ENCODE measurements at places on chromosomes 1 and 21.

DNA sequence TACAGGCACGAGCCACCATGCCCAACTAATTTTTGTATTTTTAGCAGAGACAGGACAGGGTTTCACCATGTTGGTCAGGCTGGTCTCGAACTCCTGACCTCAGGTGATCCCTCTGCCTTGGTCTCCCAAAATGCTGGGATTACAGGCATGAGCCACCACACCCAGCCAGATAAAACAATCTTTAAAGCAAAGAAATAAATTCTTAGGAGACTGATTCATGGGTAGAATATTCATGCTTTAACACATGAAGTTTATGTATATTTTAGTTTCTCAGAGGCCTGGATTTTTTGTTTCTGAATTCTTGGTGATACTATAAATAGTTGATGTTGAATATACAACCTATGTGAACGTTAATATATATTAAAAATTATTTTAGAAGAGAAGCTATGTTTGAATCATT is 127.4 kb upstream of the KIAA1614 start:
- no peak for DNase-seq

- DNase-seq: no peak
Measured at GRCh38 chr1:82299056-82299455, 498.3 kb downstream of the ADGRL2 start.

GRCh38 chr1:153583976-153584375 is 18.3 kb upstream of the S100A2 start:
- no peak for DNase-seq

DNA sequence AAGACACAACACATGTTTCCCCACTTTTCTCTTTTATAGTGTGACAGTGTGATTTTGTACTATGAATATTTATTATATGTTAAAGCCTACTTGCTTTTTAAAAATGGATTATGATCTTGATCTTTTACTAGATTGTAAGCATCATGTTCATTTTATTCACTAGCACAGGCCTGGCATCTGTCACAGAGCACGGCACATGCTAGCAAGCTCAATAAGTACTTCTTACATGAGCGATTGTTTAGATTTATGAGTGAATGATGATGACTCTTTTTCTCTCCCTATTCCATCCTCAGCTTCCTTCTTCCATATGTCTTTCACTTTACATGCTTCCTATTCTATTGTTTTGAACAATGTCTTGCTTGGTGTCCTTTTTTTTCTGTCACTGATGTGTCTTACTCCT is 1454.1 kb downstream of the MRPL39 start:
- DNase-seq: no peak

DNA sequence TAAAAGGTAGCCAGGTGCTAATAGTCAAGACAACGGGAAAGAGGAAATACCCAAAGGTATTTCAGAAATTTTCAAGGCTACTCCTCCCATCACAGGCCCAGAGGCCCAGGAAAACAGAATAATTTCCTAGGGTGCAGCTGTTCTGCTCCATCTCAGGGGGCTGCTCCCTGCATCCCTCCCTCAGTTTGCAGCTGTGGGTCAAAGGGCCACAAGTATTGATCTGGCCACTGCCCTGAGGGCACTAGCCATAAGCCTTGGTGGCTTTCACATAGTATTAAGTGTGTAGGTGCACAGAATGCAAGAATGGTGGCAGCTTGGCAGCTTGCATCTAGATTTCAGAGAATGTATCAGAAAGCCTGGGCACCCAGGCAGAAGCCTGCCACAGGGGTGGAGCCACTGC is 179.5 kb downstream of the TTLL7 start:
- DNase-seq: no peak

GRCh38 chr1:109273570-109274288 is 9.2 kb downstream of the PSRC1 start:
- DNase-seq: no peak

DNA sequence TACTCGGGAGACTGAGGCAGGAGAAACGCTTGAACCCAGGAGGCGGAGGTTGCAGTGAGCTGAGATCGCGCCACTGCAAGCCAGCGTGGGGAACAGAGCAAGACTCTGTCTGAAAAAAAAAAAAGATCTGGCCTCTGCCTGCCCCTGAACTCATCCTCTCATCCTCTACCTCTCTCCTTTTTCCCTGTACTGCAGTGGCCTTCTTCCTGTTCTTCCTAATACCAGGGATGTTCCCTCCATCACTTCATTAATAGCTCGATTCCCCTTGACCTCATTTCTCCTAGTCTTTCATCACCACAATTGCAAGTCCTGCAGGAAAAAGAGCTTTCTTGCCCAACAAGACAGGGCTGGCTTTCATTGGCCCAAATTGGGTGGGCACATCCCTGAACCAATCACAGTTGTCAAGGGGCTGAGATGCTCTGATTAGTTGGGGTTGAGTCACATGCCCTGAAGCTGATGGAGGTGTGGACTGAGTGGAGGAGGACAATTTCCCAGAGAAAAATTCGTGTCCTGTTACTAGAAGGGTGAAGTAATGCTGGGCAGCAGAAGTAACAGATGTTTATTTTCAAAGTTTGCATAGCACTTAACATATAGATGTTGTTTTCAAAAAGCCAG is 86.8 kb upstream of the PUM1 start:
- no peak for DNase-seq

- no peak for DNase-seq
Measured at GRCh38 chr1:228835911-228836310, 100.6 kb downstream of the RHOU start.

DNA sequence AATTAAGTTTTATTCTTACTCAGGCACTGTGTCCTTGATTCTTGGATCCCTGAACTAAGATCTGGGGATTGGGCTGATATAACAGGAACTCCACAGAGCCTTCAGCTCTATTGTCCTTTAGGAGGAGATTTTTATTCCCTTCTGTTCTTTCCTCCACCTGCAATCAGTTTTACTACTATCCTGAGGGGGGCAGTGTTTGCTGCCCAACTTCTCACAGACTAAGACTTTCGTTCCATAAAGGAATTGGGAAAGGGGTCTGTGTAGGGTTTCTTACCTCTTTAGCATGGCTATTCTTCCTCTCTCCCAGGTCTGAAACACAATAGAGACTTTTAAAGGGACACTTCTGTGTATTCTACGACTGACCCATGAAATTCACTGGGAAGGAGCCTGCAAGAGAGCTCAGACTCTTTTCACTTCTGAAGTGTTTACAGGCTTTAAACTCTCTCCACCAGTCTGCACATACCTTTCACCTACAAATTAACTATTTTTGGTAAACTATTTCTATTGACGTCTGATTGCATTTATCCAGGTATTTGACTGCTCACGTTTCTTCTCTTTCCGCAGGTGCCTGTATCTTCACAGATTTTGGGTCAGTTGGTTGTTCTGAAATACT is 103.3 kb upstream of the DEPDC1 start:
- DNase-seq: no peak

GRCh38 chr1:21716169-21716568 is 47.0 kb upstream of the RAP1GAP start:
- no peak for DNase-seq

DNA sequence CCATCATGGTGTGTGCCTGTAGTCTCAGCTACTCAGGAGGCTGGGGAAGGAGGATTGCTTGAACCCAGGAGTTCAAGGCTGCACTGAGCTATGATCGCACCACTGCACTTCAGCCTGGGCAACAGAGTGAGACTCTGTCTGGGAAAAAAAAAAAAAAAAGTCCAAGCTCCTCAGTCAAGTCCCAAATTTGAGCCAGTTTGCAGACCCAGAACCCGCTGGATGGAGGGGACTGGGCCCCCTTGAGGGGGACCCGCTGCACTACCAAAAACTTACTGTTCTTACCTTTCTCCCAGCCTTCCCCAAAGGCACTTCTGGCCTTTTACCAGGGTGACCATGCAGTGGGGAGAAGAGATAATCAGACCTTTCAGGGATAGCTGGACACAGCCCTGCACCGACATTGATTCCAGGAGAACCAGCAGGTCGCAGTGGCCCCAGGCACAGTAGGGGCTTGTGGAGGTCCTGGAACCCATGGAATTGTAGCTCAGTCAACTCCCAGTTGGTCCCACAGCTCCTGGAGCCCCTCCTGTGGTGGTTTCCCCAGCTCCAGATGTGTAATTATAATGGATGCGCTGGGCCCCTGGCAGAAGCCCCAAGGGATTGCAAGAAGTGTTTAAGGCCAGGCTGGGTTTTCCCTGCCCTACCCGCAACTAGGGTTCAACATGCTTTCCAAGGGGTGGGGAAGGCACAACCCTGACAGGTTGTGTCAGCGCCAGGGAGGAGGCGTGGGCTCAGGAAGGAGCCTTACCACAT is 4.1 kb upstream of the WNT9A start:
- DNase-seq: no peak

Measured in cortex of kidney (tissue), 1 donor.